ENCODE measurements at places on chromosomes 4 and X.

GRCh38 chr4:174604198-174604597, 81.9 kb upstream of the HPGD start:
- no peak for DNase-seq

GRCh38 chr4:27360131-27360530, 499.5 kb downstream of the STIM2 start:
- no peak for DNase-seq

DNA sequence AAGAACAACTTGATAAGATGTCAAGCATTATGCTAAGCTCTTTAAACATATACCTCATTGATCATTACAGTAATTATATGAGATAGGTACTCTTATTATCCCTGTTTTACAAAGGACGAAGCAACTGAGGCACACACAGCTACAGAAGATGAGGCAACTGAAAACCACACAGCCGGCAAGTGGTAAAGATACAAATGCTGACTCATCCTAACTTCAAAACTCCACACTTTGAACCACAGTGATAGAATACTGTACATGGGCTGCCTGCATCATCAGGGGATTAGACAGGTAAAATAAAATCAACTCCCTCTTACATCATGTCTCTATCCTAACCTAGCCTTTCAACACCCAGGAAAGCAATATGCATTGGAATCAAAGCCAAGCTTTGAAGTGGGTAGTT, 47.8 kb downstream of the LHFPL1 start:
- DNase-seq: no peak

DNA sequence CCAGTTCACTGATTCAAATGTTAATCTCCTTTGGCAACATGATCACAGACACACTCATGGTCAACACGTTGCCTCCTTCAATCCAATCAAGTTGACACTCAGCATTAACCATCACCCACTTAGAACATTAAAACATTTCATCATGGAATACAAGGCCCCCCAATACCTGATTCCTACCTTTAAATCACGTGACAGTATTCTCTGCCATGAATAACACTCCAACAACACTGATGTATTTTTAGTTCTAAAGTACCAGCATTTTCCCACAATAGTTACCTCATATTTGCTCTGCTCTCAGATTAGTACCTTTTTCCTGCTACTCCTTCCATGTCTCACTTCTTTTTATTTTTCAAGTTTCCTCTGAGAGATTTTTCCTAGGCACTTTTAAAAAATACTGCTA, 19.6 kb downstream of the IL13RA2 start:
- DNase-seq: no peak

DNA sequence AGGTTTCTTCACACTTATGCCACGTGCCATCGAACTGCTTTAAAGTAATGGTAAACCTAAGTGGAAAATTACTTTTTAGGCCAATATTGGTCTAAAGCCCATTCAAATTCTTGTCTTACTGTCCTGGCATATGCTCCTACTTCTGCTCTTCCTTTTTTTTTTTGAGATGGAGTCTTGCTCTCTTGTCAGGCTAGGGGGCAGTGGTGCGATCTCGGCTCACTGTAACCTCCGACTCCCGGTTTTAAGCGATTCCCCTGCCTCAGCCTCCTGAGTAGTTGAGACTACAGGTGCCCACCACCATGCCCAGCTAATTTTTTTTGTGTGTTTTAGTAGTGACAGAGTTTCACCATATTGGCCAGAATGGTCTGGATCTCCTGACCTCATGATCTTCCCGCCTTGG, 129.0 kb upstream of the TECRL start:
- no peak for DNase-seq

GRCh38 chr4:176579226-176579625, 213.5 kb downstream of the VEGFC start:
- no peak for DNase-seq

DNA sequence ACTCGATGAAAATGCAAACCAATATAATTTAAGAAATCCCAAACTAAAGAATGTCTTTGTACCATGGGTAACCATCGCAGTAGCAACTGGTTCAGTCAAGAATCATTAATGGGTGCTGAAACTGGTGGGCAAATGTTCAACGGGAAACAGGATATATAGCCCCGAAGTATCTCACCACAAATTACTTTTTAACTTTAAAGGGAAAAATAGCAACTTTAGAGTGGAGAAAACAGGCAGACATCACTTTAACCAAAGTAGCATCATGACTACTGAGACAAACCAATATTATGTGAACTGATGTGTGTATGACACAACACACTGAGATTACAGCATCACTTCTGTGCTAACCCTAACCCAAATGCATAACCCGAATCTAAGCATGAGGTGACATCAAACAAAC, 33.8 kb upstream of the SLAIN2 start:
- DNase-seq: no peak

- DNase-seq: no peak
These were observed 72.0 kb downstream of the FRMPD4 start for GRCh38 chrX:12210196-12210815.

DNA sequence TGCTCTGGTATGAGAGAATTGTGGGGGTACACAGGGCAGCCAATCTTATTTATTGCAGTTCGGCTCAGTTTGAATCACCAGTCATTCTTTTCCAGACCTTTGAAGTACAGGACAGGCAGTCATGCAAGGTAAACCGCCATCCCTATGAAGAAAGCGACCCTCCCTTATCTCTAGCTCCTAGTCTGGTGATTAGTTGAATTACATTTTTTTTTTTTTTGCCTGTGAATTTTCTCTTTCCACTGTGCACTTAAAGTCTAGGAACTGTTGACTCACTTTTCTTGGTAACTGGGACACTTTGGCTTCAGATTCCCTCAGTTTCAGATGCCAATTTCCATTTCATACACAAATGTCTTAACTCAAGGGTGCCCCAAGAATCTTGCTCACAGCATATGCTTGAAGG, 82.4 kb upstream of the FAM9C start:
- no peak for DNase-seq

DNA sequence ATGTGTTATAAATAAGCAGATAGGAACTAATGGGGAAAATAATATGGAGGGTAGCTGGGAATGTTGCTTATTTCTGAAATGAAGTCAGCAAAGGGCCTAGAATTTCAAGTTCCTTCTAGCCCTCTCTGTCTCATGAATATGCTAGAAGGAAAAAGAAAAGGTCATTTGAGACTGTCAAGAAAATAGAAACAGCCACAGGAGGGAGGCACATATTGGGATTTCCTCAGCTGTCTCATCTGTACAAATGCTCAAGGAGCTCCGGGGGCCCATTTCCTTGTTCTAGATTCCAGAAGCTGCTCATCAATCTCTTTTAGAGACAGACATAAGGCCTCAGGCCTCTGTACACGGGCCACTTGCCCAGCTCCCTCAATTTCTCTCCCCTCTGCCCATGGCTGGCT, 127.6 kb upstream of the ETNPPL start:
- no peak for DNase-seq

DNA sequence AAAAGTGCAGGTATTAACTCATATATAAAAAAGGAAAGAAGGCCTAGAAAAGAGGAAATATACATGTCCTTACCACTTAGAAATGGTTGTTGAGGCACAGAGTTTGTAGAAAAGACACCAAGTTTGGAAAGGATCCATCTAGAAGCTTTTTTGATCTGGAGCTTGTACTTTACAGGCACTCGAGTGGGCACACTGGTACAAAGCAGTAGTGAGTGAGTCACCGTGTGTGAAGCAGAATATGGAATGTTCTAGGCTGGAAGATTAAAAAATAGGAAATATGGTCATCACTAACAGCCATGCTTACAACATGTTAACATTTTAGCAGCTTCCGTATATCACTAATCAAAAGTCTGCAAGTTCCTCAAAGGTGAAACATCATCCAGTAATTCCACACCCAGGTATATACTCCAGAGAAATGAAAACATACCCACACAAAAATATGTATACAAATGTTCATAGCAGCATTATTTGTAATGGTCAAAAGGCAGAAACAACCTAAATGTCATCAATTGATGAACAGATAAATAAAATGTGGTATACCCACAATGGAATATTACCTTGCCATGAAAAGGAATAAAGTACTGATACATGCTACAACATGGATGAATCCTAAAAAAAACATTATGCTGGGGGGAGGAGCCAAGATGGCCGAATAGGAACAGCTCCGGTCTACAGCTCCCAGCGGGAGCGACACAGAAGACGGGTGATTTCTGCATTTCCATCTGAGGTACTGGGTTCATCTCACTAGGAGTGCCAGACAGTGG, 69.5 kb downstream of the FRYL start:
- DNase-seq: no peak

DNA sequence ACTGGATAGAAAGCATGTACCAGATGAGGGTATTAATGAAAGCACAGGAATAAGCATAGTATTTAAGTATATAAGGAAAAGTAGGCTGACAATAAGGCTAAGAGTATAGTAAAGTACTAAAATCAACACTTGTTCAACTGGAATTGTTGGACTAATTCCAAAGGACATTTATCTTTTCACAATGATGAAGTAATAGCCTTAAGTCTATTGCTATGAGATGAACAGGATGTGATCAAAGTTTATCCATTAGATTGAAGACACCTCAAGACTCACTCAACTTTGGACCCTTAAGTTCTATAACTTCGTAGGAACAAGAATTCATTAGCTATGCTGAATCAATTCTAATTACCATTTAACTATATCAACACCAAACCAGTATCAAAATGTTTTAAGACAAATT, 7.6 kb downstream of the MAD2L1 start:
- DNase-seq: no peak

GRCh38 chr4:128322311-128322710, 34.7 kb upstream of the PGRMC2 start:
- no peak for DNase-seq

- DNase-seq: no peak
These were observed 406.7 kb downstream of the MAPK10 start for GRCh38 chr4:85952972-85953650.

DNA sequence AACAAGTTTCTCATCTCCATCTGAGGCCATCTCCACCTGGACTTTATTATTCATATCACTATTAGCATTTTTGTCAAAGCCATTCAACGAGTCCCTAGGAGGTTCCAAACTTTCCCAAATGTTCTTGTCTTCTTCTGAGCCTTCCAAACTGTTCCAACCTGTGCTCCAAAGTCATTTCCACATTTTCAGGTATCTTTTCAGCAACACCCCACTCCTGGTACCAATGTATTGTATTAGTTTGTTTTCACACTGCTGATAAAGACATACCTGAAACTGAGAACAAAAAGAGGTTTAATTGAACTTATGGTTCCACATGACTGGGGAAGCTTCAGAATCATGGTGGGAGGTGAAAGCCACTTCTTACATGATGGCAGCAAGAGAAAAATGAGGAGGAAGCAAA, 385.4 kb upstream of the GATB start:
- no peak for DNase-seq
